ENCODE measurements at places on chromosomes 5 and 9.

DNA sequence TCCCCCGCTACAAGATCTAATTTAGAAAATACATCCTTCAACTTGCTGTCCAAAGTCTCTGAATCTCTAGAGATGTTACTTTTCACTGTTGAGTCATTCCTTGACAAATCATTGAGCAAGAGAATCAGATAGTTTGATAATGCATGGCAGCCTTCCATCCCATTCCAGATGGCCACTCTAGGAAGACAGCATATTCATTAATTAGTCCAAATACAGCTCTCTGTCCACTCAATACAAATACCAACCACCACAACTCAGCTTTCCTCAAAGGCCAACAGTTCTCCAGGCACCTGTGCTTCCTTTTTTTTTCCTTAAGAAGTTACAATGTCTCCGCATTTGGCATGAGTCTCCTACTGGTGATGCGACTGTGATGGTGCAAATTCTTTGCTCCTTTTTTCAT, 72.3 kb downstream of the DROSHA start:
- DNase-seq, result no peak

GRCh38 chr5:6729386-6730310, 16.4 kb downstream of the TENT4A start:
- peak; percentile 45 for DNase-seq

- no peak for DNase-seq
Observed at GRCh38 chr5:82111191-82111590, 139.4 kb downstream of the ATG10 start.

GRCh38 chr9:5869315-5870019, 21.2 kb upstream of the MLANA start:
- no peak for DNase-seq

DNA sequence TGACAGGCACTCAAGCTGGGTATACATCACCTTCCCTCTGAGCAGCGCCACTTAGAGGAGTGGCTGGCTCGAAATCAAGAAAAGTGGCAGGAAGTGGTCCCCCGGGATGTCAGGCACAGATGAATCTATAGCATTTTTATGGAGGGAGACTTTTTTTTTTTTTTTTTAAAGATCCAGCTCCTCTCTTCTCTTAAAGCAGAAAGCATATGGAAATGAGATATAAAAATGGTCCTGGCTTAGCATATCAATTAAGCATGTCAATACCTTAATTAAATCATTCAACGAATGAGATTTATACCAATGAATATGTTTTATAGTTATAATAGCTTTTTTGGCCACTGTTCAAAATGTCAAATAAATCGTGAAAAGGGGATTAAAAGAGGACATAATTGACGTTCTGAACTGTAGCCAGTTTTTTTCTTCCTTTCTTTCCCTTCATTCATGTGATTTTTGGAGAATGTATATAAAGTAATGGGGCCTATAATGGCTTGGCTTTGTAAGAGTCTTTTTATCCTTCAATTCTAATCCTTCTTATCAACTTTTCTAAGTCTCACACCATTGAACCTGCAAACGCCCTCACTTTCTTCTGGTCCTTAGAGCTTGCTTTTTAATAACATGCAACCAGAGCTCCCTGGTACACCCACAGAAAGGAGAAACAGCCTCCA, 319.2 kb upstream of the PANK3 start:
- DNase-seq, result no peak

DNA sequence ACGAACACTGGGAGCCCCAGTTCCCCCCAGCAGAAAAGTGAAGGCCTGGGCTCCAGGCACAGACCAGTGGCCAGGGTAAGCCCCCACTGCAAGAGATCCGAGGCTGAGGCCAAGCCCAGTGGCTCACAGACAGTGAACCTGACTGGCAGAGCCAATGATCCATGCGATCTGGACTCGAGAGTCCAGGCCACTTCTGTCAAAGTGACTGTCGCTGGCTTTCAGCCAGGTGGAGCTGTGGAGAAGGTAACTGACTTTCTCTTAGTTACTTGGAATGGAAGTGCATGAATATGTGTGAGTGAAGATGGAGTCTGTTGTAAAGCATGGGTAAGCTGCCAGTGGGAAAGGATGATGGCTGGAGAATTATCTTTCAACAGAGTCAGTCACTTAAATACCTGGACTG, 99.7 kb downstream of the GOLPH3 start:
- DNase-seq, result no peak

DNA sequence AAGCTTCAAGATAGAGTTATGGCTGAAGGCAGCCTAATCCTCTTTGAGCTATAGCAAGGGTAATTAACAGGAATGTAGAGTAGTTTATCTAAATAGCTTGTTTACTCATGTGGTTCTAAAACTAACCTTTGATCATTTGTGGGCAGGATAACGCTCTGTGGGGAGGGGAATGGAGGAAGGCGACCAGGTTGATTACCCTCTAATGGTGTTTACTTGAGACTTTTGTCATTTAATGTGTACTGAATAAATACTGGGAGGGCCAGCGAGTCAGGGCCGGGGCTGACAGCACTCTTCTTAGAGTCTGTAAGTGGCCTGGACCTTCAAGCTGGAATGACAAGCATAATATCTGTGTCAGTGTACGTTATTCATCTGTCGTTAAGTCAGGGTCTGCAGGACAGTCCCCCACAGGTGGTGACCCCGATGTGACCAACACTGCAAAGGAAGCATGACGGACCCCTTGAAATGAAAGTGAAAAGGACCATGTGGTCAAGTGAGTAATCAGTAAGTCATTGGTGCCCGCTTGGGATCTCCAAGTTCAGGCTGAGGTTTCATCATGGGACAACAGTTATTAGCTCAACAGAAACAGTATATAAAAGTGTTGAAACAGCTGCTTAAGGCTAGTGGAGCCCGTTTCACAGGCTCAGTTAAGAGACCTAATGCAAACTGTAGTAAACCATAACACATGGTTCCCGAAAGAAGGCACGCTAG, 162.6 kb downstream of the CPLANE1 start:
- no peak for DNase-seq

GRCh38 chr9:76684213-76684612, 80.0 kb upstream of the PCA3 start:
- DNase-seq, result no peak

DNA sequence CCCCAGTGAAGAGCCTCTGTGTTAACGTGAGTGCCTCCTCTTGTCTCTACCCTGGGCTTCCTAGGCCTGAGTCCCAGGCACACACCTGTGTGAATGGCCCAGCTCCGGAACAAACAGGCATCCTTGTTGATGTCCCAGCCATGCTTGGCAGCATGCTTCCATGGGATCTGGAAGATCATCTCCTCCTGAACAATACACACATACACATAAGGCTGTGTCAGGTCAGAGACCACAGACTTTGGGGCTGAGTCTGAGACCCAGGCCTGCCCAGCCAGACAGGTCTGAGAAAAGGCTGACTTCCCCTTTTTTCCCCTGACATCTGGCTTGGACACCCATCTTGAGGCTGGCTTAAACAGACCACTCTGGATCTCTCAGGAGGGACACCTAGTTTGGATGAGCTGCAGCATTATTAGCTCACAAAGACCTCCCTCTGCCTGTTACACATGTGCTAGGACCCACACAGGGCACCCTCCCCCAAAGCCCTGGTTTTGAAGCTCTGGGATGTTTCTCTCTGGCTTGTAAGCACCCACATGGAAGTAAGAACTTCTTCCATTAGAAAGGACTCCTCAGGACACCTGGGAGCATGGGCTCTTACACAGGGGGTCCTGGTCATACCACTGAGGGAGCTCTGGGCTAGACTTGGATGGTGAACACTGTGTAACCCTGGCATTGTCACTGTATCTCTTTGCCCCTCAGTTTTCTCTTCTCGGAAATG, 2.6 kb downstream of the IRF1 start:
- DNase-seq, result peak; percentile 57

GRCh38 chr5:10695055-10695649, 65.9 kb downstream of the DAP start:
- peak; percentile 79 for DNase-seq

DNA sequence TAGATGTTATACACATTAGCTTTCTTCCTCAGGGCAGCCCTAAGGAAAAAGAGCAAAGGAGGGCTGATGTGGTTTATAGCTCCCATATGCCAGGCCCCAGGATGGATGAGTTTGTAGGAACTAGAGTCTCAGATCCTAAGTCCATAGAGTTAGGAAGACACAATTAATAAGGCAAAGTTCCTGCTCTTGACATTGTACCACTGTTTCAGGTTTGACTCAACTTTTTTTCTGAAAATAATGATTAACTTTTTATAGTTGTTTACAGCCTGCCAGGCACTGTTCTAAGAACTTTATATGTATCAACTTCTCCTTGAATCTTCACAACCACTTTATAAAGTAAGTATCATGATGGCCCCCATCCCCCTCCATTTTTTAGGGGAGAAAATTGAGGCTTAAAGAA, 339.5 kb downstream of the PDE4D start:
- DNase-seq, result no peak

GRCh38 chr9:95880021-95880690, 4.7 kb downstream of the ERCC6L2 start:
- DNase-seq, result no peak

DNA sequence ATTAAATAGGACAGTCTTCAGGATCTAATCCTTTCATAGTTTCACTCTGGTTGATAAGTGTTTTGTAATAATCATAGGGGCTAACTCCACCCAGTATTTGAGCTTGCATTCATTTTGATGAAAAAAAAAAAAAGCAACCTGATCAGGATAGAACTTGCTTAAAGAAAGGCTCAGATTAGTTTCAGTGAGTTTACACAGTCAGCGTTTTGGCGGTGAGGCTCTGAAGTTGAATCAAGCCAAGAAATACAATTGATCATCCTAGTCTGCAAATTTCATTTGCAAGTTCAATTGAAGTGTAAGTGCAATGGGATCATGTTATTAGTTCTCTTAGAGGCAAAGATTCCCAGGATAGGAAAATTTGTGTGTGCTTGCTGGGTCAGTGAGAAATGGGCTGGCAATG, 159.7 kb upstream of the ELL2 start:
- no peak for DNase-seq

DNA sequence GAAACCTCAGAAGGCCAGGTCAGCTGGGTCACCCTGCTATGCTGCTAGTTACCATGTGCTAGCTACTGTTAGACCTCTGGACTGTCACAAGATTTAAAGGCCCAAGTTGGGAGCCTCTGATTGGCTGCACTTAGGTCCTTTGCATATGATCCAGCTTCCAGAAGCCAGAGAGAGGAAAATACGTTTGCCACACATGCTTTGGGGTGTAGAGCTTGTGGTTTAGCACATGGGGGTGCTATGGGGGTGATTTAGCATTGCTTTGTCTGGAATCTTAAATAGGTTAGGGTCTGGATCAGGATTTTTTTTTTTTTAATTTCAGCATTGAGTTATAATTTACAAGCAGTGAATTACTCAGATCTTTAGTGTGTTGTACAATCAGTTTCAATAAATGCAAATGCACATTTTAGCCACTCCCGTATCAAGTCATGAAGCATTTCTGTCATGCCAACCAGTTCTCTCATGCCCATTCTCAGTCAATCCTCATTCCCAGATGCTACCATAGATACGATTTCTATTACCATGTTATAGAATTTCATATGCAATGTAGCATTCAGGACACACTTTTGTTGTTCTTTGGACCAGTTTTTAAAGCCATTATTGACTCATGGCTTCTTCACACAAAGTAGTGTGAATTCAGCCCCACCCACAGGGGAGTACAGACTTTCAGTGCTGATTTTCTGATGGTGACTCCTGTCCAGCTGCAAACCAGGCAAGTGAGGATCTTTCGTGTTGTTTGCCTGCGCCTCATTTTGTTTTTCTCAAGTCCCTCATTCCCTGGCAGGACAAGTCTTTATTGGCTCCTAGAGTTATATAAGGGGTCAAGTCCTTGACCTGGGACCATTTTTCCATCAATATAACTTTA, 250.4 kb downstream of the LRRC70 start:
- DNase-seq, result no peak

GRCh38 chr5:179763215-179763945, 30.4 kb upstream of the LTC4S start:
- DNase-seq, result peak; percentile 76

DNA sequence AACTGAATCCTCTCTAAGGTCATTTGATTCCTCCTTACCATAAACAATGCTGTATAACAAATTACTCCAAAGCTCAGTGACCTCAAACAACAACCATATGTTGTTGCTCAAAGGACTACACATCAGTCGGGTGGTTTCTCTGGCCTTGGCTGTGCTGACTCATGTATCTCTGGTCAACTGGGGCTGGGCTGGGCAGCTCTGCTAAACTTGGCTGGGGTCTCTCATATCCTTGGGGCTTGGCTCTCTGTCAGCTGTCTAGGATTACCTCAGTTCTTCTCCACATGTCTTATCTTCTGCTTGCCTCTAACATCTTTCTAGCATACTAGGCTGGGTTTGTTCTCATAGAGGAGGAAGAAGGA, 86.4 kb downstream of the GALNT10 start:
- no peak for DNase-seq

GRCh38 chr5:89729623-89730301, 679.8 kb downstream of the CETN3 start:
- no peak for DNase-seq

DNA sequence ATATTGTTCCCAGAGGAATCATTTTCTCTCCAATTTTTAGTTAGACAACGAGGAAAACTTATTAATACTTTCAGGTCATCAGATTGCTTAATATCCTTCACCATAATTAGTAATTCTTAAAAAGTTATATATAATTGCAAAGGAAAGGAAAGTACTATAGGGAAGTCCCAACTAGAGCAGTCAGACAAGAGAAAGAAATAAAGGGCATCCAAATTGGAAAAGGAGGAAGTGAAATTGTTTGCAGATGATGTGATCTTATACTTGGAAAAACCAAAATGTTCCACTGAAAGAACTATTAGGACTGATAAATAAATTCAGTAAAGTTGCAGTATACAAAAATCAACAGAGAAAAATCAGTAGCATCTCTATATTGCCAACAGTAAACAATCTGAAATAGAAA, 223.5 kb upstream of the MEF2C start:
- DNase-seq, result peak; percentile 53

DNA sequence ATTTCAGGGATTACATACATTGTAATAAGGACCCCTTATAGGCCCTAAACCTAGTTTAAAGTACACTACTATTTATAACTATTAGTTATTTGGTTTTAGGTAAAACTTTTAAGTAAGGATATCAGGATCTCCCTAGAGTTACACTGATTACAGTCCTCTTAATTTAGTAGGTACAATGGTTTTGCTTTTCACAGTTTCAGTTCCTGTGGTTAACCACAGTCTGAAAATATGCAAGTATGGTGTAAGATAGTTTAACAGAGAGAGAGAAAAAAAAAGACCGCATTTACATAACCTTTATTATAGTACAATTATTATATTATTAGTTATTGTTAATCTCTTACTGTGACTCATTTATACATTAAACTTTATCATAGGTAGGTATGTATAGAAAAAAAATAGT, 725.3 kb upstream of the PTPRD start:
- DNase-seq, result no peak

DNA sequence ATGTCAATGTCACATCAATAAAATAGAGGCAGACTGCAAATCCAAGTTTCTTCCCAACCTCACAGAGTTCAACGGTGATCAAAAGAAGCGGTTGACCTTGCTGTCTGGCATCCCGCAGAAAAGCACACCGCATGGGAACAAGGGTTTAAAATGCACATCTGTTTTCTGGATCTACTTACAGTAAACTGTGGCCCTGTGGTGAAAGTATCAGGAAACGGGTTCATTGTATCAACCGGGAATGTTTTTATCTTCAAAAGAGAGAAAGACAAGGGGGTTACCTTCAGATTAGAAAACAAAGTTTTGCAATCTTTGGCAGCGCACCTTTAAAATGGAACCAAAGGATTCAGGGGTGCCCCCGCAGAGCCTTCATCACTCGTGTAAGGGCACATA, 15.5 kb upstream of the FRRS1L start:
- no peak for DNase-seq
